ENCODE measurements at places on chromosomes 4 and X.

DNA sequence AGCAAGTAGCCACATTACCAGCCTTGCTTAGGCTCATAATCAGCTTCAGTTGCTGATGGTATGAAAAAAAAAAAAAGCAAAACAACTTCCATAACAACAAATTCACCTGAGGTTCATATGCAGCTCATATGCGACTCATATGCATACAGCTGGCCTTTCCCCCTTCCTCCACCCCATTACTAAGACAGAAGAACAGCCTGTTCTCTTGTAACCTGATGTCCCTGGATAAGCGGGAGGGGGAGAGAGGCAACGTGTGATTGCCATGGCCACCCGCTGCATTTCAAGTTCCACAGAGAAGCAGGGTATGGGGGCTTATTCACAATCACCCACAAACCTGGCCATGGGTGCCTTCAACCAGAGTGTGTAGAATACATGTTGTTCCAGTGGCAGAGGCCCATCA, 95.1 kb upstream of the DGKK start:
- no peak for DNase-seq

DNA sequence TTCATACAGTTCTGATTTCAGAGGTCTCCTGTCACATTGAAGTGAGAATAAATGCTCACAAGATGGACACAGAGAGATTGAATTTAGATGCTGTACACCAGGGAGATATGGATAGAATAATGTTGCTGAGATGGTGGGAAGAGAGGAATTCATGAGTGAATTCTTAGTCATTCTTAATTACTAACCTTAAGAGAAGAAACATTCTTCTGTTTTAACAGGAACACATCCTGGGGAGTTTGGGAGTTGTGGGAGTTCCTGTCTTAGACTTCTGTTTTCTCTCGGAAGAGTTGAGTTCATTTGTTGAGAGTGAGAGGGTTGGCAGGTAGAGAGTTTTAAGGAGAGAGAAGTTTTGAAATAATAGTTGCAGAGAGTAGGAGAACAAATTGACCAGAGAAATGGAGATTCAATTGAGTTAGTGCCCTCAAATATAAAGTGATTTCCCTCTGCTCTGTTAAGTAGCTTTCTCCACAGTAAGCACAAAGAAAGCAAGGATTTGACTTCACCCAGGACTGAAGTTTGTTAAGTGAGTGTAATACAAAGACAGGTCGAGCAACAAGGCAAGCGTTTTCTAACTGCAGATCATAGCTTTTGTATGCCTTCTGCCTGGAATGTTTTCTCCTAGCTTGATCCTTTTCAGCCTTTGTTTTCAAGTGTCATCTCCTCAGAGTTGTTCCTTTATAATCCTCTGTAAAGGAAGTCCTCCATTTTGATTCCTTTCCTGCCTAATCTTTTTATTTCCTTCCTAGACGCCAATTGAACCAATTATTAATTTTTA, 205.9 kb downstream of the RAPGEF2 start:
- DNase-seq: no peak

DNA sequence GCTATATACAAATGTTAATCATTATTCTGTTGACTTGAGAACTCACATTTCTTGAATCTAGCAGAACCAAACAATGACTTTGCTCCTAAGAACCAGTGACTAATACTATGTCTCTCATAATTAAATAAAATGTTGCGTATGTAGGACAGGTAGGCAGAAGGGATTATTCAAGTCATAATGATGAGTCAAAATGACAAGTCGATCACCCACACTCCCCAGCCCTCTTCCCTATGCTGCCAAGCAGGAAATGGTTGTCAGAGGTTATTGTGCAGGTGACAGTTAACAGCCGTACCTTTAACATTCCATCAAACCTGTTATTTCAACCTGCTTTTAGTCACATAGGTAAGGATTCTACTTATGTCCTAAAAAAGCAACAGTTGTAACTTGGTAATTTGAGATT, 22.0 kb upstream of the STK26 start:
- no peak for DNase-seq

- no peak for DNase-seq
These were observed 29.1 kb downstream of the FHL1 start for GRCh38 chrX:136176399-136176825.

DNA sequence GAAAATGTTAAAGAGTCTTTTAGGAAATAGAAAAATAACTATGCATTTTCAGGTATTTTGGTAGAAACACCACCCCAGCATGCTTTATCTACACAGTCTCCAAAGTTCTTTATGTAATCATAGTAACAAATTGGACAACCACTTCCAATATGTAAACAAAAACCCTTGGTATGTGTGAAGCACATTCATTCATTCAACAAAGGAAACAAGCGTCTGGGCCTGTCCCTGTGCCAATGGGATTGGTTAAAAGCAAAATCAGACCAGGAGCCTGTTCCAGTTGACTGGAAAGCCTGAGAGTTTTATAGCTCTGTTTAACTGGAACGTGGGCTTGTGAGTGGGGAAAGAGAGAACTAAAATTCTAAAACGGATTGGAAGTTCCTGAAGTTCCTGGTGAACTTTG, 41.3 kb upstream of the TENM3 start:
- no peak for DNase-seq
